ENCODE measurements at places on chromosomes 5 and 9.

DNA sequence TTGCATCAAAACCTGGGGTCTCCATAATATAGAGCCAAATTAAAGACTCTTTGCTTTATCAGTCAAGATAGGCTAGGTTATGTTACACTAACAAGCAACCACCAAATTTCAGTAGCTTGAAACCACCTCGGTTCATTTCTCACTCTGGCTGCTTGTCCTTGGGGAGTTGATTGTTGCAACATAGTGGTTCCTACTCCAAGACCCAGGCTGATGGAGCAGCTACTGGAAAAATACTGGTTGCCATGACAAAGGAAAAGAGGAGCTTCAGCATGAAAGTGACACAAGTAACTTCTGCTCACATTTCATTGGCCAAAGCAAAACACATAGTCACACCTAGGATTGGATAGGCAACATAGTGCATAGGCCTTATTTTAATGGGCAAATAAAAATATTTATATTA lies 18.5 kb upstream of the RCL1 start:
- no peak for DNase-seq

- DNase-seq, result no peak
Measured at GRCh38 chr9:7368410-7369292, 430.9 kb downstream of the DMAC1 start.

DNA sequence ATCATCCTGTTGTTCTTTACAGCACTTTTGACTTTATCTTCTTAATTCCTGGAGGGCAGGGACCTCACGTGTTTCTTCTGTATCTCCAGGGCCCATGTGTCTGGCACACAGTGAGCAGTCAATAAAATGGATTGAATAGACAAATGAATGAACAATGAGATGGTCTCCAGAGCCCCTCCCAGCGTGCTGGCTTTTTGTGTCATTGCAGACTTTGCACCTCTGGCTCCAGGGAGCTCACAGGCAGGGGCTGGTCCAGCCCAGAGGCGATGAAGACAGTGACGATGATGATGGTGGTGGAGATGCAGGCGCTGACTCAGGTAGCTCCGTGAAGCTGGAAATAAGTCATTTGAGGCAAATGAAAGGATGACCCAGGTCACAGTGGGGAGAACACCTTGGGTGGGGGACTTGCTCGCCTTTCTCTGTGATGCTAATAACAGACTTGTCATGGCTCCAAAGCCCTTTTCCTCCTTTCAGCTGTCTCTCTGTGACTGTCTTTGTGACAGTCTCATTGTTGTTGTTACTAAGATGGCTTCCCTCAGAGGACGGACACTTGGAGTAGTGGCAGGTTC lies 30.4 kb upstream of the FABP6 start:
- no peak for DNase-seq

DNA sequence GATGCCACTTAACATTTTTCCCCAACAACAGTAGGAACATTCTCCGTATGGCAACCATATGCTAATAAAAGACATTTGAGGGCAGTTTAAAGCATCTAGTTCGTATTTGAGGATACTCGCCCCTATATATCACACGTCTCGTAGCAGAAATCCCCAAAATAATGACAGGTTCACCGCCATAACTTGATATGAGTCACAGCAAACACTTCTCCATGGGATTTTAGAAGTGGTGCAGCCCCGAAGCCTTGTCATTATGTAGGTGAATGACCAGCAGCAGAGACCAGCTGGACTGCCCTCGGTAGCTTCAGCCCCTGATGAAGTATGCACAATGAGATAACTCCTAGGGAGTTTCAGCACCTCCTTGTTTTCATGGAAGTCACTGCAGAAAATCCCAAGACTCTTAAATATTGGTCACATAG lies 2.0 kb downstream of the CTNND2 start:
- DNase-seq, result no peak

- no peak for DNase-seq
Measured at GRCh38 chr9:17875886-17876285, 297.0 kb downstream of the SH3GL2 start.

DNA sequence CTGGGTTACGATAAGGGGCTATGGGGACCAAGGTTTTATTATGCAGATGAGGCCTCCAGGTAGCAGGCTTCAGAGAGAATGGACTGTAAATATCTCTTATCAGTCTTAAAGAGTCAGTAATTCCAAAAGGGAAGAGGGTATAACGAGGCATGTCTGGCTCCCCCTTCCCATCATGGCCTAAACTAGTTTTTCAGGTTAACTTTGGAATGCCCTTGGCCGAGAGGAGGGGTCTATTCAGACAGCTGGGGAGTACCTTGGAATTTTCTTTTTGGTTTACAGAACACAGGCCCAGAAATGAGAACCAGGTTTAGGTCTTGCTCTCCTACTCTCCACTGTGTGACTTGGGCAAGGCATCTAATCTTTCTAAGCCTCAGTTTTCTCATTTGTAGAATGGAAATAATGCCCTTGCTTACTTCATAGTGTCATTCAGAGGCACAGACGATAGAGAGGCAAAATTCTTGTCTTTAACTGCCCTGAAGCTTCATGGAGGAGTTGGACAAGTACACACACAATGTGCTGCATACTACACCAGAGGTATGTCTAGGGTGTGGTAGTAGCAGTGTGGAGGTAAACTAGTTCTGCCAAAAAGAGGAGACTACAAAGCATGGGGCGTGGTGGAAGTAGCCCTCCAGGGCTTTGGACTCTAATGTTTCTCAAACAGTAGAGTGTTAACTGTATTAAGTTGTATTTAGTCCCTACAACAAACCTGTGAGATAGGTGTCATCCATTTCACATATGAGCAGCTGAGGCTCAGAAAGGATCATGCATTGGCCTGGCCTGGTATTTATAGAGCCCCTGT lies 45.5 kb downstream of the IRF1 start:
- no peak for DNase-seq

DNA sequence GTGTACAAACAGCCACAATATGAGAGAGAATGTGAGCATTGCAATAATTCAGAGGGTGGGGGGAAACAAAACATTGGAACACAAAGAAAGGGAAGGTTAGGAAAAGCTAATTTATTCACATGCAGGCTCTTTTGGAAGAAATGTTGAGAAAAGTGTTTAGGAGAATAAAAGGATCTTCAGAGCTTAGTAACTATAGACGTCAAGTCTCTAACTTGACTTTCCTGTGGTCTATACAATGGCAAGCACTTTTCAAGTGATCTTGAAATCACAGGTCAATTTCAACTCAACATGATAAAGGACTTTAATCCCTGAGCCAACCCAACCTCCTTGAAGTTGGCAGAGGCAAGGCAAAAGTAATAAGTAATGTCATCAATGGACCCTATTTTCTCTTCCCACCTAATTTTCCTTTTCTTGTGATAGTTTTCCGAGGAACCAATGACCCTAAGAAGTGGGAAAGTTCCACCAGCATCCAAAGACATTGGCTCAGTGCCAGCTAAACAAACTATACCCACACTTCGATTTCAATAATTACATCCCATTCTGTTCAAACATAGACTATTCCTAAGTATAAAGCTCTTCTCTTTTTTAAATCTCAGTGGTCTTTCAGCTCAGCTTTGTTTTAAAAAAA lies 23.7 kb downstream of the RFK start:
- no peak for DNase-seq

DNA sequence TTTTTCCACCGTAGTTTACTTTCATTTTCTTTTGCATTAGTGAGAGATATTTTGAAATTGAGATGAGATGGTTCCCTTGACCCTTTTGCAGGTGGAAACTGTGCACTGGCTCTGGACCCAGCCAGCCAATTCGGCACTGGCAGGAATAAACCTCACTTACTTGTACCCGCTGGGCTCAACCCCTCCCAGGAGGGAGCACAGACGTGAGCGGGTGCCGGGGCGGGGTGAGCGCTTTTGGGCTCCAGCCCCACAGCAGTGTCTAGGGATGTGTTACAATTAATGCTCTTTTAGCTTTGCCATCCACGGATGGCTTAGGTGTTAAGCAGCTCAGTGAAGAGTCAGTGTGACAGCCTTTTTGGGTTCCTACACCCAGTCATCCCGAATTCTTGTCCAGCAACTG lies 766.1 kb upstream of the CHD1 start:
- no peak for DNase-seq

DNA sequence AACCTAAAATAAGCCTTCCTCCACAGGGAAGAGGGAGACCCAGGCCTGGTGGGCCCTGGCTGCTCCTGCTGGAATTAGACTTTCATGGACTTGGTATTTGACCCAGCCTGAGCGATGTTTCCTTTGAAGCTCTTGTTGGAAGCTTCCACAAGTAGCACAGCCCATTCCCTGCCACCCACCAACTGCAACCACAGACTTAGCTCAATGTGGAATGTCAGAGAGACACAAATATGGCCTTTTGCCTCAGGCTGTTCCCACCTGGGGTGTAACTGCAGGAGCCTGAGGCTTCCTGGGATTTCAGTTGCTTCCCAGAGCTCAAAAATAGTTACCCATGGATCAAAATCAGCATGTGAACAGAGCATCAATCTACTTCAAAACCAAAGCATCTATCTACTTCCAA lies 70.3 kb upstream of the LHFPL2 start:
- no peak for DNase-seq

DNA sequence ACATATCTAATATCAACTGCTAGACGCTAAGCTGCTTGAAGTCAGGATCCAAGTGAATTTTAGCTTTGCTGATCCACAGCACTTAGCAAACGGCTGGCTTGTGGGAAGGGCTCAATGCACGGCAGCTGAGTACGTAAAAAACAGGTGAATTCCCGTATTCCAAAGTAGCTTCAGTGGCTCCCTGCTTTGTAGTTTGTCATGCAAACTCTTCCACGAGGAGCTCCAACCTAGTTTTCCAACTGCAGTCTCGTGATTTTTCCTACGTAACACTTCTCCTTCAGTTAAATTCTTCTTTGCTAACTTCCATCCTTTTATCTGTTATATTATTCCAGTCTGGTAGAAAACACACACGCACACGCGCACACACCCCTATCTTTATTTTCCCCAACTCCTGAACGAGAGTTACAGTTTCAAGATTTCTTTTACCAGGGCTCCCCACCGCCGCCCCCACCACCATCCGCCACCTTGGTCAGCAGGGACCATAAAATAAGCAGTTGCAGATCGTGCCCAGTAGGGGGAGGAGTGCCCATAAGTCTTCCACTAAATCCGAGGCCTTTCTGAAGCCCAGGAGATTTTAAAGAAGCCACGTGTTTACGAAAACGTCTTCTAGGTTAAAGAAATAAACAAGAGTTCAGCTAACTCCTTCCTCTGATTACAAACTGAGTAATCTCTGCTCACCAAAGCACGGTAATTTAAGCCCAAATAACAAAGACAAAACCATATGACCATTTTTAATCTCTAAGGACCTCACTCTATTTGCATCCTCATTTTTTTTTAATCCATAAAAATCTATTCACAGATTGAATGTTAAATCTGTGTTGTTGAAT lies 34.8 kb upstream of the TRIO start:
- no peak for DNase-seq

- DNase-seq, result no peak
Measured at GRCh38 chr9:132943651-132944293, 644 bp downstream of the TSC1 start.

DNA sequence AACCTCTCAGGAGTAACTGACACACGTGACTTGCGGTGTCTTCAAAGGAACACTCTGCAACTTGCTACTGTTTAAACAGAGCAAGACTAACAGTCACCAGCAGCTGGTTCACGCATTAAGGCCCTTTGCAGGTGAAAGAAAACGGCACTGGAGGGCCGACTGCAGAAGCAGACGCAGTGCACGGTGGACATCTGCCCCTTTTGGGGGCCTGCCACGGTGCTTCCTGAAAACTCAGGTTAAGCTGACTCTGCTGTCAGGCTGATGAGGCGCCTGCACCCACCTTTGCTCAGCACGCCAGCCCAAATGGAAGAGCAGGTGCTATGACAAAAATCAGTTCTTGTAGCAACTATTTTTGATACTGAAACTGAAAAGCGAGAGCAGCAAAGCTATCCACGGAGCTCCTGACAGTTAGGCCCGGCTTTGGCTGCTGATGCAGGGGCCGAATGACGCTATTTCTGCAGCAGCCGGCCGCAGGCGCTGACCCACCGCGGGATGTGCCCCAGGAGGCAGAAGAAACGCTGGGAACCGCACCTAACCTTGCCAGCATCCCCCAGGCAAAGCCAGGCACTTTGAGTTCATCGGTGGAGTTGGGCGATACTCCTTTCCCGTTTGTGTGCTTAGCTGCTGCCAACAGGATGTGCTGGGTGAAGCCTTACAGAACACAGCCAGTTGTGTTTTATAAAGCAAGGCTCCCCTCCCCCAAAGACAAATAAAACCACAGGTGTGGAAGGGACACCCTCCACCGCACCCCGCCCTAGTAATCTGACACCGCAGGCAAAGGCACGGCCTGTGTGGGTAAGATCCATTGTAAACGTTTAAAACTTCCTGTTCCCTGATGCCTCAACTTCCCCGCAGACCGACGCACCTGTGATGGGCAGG lies 21.1 kb upstream of the TERT start:
- peak; percentile 14 for DNase-seq

- DNase-seq, result no peak
Measured at GRCh38 chr9:38423973-38424843, at the start of gene IGFBPL1. Gene IGFBPL1, minus strand, starts transcription at chr9:38424454. Its CDS starts 30 bp downstream, at chr9:38424424.

DNA sequence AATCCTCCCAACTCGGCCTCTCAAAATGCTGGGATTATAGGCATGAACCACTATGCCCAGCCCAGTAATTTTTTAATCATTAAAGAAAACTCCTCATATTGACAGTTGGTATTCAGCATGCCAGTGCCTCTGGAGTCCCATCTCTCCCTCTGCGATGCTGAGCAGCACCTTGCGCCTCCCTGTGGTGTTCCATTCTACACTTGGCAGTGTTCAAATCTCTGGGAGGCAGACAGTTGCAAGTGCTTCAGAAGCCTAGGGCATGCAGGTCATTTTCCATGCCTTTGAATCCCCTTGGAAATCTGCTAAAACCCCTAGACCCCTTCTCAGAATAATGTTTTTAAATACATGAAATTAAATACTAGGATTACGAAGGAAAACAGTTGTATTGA lies 41.3 kb downstream of the GARNL3 start:
- DNase-seq, result no peak

DNA sequence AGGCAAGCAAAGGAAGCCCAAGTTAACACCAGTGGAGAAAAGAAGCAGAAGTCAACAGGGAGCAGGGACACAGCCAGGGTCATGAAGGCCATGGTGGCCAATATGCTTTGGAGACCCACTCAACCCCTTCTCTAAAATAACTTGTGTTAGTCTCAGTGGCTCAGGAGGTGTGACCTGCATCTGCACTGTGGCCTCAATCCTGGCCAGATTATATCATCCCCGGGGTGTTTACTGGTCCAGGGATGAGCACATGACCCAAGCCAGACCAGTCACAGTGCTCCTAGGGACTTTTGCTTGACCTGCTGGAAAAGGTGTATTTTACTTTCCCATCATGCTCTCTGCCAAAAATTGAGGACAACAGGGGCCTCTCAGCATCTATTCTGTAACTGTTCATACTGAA lies 105.2 kb downstream of the DPYSL3 start:
- no peak for DNase-seq

- no peak for DNase-seq
Measured at GRCh38 chr5:54278979-54279717, 31.2 kb downstream of the ARL15 start.

DNA sequence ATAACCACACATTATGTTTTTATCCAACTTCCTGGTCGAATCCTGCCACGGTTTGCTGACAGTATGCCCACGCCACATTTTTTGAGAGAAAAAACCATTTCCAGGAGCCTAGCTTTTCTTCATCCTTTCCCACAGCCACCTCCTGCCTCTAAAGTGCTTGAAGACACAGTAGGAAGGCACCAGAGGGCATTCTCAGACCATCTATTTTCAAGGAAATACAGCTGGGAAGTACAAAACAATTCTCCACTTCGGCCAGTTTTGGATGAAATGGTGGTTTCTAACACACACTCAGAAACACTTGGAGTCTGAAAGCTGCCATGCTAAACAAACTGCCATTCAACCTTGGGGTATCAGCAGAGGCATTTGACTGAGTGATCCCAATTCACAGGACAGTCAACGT lies 86.3 kb upstream of the RPS23 start:
- DNase-seq, result no peak

Data from T-helper 9 cell (primary cell).